ENCODE measurements at places on chromosomes 3 and 15. TPM values are rescaled to one million over a fixed set of nuclear protein-coding genes. Genes with fewer than 3 reads are reported as not detected.

- DNase-seq, result no peak
Measured at GRCh38 chr3:111737706-111738086, 121.4 kb upstream of the PHLDB2 start.

DNA sequence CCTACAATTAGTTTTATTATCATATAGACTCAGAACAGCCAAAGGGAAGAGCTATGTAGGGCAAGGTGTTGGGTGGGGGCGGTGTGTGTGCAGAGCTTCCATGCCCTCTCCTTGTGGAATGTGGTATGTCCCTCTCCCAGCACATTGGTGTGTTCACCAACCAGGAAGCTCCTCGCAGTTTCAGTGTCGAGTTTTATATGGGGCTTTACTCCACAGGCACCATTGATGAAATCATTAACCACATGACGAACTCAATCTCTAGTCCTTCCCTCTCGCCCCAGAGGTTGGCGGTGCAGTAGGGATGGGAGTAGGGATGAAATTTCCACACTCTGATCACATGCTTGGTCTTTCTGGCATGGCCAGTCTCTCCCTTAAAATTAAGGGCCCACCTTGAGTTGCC is 13.6 kb upstream of the SRP14 start:
- no peak for DNase-seq

The ARPP21 gene
- total RNA-seq, result not detected

The CCNDBP1 gene
- 72.5 TPM for total RNA-seq

The CD96 gene
- total RNA-seq, result 307 TPM
